Osteoblast (primary cell): ENCODE measurements at places on chromosomes 6 and 20. TPM values are rescaled to one million over a fixed set of nuclear protein-coding genes. Genes with fewer than 3 reads are reported as not detected.

DNA sequence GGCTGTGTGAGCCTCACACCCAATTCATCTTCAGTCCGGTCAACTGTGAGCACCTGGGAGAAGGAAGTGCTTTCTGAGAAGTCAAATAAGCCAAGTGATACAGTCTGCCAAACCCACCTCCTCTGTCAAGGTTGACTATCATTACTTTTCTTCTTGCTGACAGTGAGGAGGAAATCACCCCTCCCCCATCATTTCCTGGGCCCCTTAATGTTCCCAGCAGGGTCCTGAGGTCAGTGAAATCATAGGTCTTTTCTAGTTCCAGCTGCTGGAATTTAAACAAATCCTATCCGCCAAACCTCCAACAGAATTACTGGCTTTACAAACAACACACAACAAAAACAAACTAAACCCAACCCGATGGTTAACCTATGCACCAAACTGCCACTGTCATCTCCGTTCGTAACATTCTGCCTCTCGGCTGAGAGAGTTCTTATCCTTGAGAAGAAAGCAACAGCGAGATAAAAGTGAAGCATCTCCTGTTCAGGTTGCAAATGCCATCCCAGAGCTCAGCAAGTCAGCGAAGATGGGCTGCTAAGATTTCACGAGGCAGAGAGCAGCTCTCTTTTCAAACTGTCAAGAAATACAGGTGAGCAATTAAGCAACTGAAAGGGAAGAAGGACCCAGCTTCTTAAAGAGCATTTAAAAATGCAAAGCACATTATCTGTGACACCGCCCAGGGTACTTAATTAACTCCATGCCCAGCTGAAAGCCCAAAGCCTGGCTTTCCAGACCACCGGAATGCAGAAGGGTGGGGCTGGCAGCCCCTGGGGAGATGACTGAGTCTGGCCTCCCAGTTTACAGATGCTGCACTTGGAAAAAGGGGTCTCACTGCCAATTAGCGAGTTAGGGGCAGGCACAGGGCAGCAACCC lies 24.7 kb downstream of the GFOD1 start:
- no peak for DNase-seq

DNA sequence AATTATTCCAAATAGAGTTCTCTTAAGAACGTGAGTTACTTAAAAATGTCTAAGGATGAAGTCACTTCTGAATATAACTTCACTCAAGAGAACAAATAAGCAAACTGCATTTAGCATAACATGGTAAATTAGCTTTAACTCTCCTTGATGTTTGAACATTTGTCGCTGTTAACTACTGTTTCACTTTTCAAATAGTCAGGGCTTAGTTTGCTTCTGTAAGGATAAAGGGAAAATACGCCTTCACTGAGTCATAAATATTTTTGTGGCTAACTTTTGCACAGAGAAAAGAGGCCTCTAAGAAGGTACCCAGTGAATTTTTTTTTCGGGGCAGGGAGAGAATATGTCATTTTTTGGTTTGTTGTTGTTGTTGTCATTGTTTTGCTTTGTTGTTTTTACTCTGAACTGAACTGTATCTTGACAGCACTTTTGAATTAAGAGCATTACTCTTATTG lies 8.1 kb downstream of the PTPN1 start:
- no peak for DNase-seq

DNA sequence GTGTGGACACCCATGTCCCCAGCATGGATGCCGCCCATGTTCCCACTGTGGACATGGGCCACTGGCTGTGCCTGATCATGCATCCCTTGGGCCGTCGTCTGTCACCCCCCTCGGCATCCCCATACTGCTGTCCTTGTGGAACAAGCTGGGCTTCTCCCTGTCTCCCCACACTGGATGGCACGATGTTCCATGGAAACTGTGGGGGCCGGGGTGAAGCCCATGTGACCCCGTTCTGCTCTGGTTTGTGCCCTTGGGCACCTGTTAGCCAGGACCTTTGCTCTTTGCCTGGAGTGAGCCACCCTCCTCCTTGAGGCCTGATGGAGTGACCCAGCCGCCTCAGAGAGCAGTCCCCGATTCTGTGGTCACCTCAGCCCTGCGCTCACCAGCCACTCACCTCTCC lies 7.6 kb upstream of the FRMD1 start:
- DNase-seq: no peak

GRCh38 chr6:36323062-36323461 lies 13.6 kb downstream of the BNIP5 start:
- DNase-seq: no peak

DNA sequence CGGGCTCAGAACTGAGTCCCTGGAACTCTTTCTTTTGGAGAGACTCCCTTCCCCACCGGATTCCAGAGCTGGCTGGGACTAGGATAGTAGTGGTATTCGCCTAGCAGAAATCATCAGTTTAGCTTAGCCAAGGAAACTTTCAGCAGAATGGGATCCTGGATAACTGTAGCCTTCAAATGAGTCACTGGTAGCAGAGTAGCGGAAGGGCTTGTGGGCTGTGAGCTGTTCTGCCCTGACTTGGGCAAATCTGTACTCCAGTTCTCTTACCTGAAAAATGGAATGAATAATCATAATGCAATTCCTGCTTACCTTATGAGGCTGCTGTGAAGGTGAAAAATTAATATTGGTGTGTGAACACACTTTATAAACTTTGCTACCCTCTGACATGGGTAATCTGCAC lies 244.3 kb upstream of the CHD6 start:
- DNase-seq: no peak

GRCh38 chr20:64192406-64192805 lies 28.2 kb downstream of the MYT1 start:
- DNase-seq: no peak

- DNase-seq: peak; percentile 91
Measured at GRCh38 chr6:166997768-166998255, 1.4 kb upstream of the CEP43 start.

- no peak for DNase-seq
Measured at GRCh38 chr6:40674170-40674569, 87.0 kb upstream of the LRFN2 start.

DNA sequence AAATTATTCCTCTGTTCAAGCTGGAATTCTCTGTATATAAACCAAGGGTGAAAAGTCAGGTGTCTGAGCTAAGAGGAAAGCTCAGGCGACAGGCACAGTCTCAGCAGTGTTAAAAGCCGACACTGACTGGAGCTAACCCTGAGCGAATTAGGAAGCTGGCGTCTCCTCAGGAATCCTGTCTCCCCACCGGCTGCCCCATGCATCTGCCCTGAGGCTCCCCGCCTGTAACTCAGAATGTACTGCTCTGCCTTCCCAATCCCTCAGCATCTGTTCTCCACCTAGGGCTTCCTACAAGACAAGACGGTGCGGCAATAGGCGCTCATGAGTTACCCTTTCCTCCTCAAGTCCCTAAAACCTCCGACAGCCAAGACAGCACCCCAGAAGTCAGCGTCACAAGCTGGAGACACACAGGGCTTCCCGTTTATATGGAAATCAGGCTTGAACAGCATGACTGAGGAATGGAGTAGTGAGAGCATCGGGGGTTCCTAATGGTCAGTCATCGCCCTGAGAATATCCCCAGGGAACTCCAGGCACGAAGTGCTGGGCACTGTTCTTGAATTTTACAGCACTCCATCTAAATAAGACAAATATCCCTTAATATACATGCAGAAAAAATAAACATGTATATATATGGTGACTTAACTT lies 33.5 kb downstream of the WDR27 start:
- no peak for DNase-seq

DLK2 gene
- total RNA-seq: 0.29 TPM in 1 of 2 replicates, not detected in the other

FAM83C gene
- total RNA-seq: not detected in 2 replicates

CAPN11 gene
- total RNA-seq: not detected in 2 replicates

ATP9A gene
- total RNA-seq: 46.0 and 48.9 TPM in 2 replicates

NOX3 gene
- not detected in 2 replicates for total RNA-seq

TNF gene
- not detected in 2 replicates for total RNA-seq

SPTLC3 gene
- total RNA-seq: 14.8 and 15.9 TPM in 2 replicates

EYS gene
- total RNA-seq: under 0.01 TPM in 2 replicates

TRIM10 gene
- total RNA-seq: not detected in 2 replicates
